ENCODE measurements at places on chromosomes 3 and 15.

GRCh38 chr3:61650276-61650675, 88.9 kb downstream of the PTPRG start:
- DNase-seq: no peak

GRCh38 chr3:45123030-45123429, 23.1 kb downstream of the CDCP1 start:
- DNase-seq: no peak

DNA sequence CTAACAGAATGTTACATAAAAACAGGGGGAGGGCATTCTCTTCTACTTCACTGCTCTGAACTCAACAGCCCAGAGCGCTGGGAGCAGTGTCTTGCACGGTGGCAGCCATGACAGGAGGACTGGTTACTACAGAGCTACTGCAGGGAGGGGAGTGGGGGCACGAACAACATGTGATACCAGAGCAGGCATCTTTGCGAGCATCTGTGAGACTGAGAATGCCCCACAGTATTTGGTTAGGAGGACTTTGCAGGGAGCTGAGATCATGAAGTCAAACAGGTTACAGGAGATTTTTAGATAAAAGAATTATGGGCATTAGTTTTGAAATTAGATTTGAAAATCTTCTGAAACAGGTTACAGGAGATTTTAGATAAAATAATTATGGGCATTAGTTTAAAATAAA, 58.8 kb upstream of the GOLGA8B start:
- peak; percentile 6 for DNase-seq

- no peak for DNase-seq
Measured at GRCh38 chr15:31457161-31457560, 130.5 kb downstream of the KLF13 start.

GRCh38 chr3:186512570-186513302, 31.4 kb downstream of the CRYGS start:
- no peak for DNase-seq

DNA sequence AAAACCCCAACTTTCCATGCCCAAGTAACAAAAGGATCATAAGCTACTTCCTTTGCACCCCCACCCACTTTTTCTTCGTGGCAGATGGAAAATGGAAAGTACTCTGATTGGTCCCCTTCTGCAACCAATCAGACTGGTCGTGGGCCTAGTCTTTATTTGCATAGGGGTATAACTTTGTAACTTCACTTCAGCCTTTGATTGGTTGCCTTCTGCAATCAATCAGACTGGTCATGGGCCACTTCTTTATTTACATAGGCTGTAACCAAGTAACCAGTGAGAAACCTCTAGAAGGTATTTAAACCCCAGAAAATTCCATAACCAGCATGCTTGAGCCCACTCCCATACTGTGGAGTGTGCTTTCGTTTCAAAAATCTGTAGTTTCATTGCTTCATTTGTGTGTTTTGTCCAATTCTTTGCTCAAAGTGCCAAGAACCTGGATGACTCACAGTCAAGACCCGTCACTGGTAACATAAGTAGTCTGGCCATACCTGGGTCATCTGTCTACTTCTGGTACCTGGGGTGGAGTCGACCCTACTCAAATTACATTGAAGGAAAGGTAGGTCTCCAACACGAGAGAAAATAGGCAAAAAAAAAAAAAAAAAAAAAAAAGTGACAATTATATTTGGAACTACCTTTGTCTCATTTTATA, 41.9 kb downstream of the CMTM8 start:
- no peak for DNase-seq

DNA sequence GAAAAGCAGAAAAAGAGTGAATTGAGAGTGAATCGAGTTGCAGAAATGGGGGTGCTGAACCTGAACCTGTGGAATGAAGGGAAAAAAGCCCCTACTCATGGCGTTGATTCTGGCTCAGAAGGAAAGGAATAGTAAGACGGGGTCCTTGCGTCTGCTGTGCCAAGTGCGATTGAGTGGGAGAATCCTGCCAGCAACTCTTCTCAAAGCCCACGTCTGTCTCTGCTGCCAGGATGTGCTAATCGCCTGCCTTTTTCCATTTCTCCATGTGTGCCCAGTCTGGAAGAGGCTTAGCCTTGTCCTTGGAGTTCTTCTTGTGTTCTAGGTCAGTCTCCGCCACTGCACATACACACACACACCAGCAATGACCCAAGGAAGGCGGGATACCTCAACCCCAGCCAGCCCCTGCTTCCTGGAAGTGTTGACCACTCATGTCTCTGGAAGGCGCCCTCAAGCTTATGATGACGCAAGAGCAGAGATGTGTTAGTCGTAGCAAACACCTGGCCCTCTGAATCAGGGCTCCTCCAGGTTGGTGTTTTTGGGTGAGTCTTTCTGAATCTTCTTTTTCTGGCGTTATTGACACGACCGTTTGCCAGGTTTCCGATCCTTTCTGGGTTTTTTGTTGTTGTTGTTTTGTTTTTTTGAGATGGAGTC, 262.4 kb upstream of the PROK2 start:
- DNase-seq: no peak

DNA sequence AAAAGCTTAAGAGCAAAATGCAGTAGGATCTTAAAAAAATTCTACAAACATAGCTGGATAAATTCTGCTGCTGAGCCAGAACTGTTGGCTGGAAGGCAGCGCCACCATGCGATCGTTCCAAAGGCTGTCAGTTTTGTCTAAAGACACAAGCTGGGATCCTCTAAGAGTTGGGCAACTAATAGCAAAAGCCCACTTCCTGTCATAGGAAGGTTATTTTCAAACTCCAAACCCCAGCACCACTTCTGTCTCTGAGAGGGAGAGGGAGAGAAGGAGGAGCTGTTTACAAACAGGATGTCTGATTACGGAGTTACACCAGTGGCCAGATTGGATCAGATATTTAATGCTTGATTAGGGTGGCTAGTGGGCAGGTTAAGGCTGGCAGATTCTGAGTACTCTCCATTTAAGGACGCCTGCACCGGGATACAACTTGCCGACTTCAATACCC, 44.0 kb downstream of the EIF4E3 start:
- peak; percentile 54 for DNase-seq

GRCh38 chr3:174775603-174776002, 83.5 kb upstream of the NAALADL2 start:
- DNase-seq: no peak

DNA sequence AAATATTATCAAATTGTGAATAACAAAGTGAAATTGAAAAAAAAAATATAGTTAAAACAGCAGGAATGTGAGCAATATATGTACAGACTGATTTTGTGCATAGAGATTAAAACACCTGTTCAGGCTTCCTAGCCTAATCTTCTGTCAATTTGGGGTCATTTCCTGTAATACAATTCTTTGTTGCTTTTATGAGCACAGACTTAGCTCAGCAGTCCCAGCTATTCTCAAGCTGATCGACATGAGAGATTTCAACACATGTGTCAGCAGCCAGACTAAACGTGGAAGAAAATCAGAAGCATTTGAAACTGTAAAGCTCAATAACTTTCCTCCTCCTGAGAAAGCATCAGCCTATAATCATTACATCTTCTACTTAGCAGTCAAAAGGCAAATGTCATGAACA, 1.6 kb upstream of the FHIT start:
- DNase-seq: no peak

DNA sequence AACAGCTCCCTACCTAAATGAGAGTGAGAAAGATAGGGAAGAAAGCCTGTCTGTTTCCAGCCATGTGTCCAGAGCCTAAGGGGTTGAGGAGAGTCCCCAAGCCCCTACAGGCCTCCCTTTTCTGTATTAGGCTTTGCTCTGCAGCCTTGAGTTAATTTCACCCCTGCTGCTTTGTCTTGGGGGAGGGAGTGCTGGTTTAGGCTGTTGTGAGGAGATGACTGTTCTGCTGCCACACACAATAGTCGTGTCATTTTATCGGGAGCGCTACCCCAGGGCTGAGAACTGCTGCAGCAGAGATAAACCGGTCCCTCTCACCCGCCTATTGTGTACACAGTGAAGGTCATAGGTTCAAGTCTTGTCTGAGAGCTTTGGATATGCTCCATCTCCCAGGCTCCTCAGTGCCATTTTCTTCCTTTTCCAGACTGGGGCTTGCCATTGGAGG, 1.4 kb downstream of the ZNF609 start:
- DNase-seq: peak; percentile 82

DNA sequence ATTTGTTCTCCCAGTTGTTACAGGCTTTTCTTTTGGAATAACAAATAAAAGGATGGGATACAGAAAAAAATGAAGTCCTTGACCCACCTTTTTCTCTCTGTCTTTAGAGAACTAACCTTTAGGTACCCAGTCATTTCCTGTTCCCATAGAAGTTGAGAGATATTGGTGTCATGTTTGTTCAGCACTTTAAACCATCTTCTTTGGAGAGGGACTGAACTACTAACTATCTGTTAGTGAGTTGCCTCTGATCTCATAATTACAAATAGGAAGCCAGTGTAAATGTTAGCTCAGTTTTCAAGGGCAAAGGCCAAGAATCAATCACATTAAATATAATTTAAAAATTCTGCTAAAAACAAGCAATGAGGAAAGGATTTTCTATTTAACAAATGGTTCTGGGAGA, 72.9 kb upstream of the DCBLD2 start:
- DNase-seq: no peak

DNA sequence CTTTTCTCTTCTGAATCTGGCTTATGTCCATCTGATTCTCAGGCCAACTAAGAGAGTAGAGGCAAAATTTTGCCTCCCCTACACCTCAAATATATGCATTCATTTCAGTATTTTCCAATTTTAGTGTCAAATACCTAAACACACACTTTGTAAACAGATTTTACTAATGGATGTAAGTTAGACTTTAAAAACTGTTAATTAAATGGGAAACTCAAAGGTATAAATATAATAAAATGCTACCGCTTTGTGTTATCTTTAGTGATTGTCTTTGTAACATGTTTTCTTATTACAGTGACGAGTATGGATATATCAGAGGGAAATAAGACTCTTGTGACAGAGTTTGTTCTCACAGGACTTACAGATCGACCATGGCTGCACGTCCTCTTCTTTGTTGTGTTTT, at the start of gene OR5AC2:
OR5AC2 (plus strand) TSS at position 301 of the 400 bp plus-strand sequence; CDS start at position 301, 0 bp downstream.
- no peak for DNase-seq

DNA sequence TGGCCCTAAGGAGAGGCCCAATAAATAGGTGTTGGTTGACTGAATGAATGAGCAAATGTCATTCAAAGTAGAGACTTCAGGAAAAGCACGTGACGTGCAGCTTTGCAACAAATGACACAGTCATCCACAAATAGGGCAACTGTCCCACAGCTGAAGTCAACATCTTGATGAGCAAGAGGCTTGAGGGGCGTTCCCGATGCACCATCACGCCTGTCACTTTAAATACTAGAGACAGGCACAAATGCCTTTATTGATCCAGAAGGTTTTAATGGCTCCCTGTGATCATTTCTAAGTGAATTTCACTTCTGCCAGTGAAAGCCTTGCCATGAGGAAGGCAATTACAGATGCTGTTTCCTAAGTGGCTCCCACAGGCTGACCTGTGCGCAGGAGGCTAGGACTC, 43.6 kb downstream of the ABTB1 start:
- DNase-seq: peak; percentile 83

GRCh38 chr3:4449043-4449805, 17.8 kb downstream of the SUMF1 start:
- no peak for DNase-seq

- DNase-seq: peak; percentile 9
Measured at GRCh38 chr15:83837945-83838571, 184.1 kb downstream of the ADAMTSL3 start.

DNA sequence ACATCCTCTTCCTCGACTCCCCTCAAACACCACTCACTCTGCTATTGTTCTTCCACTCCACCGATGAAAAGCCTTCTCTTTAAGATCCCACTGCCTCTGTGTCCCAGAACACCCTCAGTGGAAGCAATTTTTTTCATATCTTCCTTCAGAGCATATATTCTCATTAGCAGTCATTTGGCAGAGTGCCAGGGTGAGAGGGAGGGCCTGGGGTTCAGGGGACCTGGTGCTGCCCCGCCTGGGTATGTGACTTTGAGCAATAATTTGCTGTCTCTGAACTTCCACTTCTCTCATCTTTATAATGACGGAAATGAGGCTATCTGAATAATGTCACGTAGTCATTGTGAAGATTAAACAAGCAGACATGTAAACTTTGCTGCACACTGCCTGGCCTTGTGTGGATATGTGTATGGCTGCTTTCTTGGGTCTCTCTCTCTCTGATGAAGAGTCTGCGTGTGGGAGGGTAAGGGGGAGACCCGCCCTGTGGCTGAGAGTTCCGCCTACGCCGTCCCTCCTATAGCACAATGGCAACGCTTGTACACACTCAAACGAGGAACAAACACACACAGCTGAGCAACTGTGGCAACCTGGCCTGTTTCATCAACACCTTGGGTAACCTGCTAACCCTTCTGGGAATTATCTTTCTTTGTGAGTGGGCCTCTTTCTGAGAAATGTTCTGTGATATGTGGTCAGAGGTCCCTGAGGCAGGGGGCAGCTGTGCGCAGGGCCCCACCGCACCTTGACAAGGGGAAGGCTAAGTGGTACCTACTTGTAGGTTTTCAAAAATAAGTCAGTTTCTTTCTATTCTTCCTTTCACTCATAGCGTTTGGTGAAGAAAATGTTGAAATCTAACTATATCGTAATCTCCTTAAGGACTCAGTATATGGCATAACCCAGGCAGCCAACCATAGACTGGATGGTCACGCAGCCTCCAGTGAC, 369.8 kb downstream of the SV2B start:
- DNase-seq: no peak

GRCh38 chr3:46416811-46417510, 9.9 kb downstream of the CCRL2 start:
- no peak for DNase-seq

- no peak for DNase-seq
Measured at GRCh38 chr3:64049832-64050231, 26.5 kb upstream of the PSMD6 start.

GRCh38 chr3:118823626-118824025, 211.0 kb downstream of the IGSF11 start:
- no peak for DNase-seq

GRCh38 chr3:36373084-36373483, 7.2 kb upstream of the STAC start:
- no peak for DNase-seq

DNA sequence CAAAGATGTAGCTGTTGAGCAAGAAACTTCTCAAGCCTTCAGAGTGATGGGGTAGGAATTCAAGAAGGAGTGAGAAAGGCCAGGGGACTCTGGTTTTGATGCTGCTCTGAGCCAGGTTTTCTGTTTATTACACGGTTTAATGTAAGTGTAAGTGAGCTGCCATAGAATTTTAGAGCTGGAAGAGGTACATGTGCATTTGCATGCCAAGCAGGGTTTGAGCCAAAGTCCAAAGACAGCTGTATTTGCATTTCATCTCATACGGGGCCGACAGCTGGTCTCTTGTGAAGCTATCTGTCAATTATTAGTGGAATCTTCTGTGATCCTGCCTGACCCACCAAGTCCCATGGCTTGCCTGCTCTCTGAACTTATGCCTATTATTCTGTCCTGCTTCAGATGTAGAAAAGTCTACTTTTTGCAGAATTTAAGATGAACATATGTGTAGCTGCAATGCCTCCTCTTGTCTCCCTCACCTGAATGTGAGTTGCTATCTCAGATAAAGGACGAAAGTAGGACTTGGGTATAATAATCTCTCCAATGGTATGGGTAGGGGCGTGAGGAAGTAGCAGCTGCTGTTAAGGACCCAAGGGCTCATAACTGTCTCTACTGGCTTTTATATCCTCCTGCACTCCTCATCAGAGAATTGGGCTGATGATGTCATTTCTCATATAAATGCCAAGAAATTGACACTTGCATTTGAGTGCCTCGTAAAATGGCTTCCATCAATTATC, 160.0 kb downstream of the SQOR start:
- no peak for DNase-seq

Measured in retina (tissue), 1 donor.